CD4-positive, alpha-beta T cell treated with Interleukin-10 for 1 hour (primary cell): ENCODE measurements at places on chromosomes 3 and 15.

DNA sequence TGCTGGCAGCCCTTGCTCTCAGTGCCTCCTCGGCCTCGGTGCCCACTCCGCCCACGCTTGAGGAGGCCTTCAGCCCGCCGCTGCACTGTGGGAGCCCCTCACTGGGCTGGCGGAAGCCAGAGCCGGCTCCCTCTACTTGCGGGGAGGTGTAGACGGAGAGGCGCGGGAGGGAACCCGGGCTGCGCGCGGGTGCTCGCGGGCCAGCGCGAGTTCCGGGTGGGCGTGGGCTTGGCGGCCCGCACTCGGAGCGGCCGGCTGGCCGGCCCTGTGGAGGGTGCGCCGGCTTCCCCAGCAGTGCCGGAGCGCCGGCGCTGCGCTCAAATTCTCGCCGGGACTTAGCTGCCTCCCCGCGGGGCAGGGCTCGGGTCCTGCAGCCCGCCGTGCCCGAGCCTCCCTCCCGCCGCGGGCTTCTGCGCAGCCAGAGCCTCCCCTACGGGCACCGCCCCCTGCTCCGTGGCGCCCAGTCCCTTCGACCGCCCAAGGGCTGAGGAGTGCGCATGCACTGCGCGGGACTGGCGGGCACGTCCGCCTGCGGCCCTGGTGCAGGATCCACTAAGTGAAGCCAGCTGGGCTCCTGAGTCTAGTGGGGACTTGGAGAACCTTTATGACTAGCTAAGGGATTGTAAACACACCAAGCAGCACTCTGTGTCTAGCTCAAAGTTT is 231.5 kb downstream of the EFHB start:
- DNase-seq, result no peak

- DNase-seq, result no peak
These were observed 18.2 kb downstream of the CADM2 start for GRCh38 chr3:84977021-84977420.

- no peak for DNase-seq
These were observed 145.1 kb upstream of the CNTN4 start for GRCh38 chr3:1953536-1953935.

DNA sequence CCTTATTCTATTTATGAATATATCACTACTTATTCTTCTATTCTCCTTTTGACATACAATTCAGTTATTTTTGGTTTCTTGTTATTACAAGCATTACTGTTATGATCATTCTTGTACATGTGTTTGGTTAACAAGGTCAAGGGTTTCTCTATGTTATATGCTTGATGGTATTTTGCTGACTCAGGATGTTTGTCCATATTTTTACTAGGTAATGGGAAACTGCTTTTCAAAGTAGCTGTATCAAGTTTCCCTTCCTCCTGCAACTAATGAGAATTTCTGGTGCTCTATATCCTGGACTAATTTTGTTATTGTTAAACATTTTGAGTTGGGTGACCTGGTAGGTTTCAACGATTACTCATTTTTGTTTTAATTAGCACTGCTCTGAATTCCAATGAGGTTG is 841.0 kb downstream of the OTOL1 start:
- DNase-seq, result no peak

DNA sequence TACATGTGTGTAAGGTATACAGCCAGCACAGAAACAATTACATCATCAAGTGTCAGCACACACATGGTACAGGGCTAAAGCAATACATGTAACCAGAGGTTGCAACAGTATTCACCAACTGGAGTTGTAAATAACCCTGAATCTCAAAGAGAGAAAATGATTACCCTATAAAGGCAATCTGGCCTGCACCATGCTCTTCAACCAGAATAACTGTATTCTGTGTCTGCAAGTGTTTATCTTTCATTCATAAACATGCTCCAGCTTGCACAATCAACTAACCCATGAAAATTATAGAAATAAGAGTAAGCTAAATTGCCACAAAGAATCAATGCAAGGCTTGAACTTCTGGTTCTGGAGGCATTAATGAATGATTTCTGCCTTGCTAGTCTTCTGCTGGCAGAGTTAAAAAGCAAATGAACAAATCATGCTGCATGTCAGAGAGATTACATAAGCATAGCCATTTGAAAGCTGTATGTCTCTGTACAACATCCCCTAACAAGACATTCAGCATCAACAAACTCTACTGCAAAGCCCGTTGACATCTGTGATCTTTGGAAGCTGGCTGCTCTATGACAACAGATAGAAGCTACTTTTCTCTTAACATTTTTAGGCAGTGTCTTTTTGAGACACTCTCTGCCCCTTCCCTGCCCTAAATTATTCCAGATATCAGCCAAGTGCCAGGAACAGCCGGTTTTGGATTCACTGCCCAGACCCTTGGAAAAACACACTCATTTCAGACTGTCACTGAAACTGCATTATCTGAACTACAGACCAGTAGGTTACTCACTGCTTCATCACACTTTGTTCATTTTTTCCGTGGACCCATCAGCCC is 871.0 kb downstream of the OTOL1 start:
- no peak for DNase-seq

DNA sequence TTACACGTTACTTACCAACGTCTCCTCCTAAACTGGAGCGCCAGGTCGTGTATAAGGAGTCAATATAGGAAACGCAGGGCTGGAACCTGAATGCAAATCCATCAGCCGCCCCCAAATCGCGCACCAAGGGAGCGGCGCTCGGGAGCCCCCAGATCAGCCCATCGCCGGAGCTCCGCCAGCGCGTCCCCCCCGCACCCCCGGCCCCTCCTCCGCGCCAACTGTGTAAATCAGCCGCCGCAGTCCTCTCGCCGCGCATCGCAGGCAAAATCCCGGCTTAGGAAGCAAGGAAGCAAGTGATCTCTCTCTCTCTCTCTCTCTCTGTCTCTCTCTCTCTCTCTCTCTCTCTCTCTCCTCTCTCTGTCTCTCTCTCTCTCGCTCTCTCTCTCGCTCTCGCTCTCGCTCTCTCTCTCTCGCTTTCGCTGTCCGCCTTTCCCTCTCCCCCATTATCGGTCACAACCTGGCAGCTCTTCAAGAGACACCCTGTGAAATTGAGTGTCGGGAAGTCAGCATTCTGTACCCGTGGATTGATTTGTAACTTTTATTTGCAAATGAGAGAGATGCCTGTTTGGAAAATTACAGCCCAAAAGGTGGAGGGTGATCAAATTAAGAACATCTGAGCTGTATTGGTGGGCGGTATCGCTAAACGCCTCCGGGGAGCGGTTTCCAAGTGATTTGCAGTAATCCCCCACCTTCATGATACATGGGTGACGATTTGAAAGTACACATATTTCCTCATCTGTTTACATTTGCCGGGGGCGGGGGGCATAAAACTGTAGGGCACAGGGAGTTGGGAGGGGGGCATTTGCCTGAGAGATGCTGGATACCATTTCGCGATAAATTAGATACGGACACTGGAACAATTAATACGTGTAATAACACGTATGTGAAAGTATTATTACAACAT is 645 bp upstream of the SLITRK3 start:
- DNase-seq, result no peak

- DNase-seq, result no peak
These were observed 28.4 kb downstream of the SRPRB start for GRCh38 chr3:133833880-133834620.

GRCh38 chr3:9690451-9691450 is 12.9 kb upstream of the CPNE9 start:
- DNase-seq, result no peak

DNA sequence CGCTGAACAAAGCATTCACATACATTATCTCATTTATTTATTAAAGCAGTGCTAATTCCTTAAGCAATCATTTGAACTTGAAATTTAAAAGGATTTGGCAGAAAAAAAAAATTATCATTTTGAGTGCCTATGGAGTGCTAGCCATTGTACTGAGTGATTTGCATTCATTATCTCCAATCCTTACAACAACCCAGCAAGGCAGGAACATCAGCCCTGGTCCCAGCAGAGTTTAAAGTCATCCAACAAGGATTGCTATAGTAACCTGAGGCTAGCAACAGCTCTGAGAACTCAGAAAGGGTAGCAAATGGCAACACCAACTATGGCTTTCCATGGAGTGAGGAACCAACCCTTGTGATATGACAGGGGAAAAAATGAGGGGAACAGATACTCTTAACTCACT is 237.6 kb upstream of the SETMAR start:
- no peak for DNase-seq
